ENCODE measurements at places on chromosomes 4 and X.

- no peak for DNase-seq
These were observed 116.4 kb downstream of the ANAPC4 start for GRCh38 chr4:25493466-25493865.

- DNase-seq: no peak
These were observed 72.8 kb downstream of the GRXCR1 start for GRCh38 chr4:42965326-42965725.

DNA sequence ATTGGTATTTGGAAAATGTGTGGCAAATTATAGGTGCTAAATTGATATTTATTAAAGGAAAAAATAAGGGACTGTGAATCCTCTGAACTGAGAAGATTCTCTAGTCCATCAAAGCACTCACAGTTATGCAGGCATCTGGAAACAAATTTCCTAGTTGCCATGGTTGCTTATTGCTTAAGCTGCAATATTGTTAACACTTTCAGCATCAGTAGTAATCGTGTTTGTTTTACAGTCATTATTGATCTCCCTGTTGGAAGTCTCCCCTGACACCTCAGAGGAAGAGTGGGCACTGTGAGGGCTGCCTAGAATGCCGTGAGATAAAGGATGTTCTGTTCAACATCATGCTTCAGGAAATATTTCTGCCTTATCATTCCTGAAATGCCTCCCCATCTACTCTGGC lies 2004.3 kb upstream of the ADGRL3 start:
- DNase-seq: no peak

DNA sequence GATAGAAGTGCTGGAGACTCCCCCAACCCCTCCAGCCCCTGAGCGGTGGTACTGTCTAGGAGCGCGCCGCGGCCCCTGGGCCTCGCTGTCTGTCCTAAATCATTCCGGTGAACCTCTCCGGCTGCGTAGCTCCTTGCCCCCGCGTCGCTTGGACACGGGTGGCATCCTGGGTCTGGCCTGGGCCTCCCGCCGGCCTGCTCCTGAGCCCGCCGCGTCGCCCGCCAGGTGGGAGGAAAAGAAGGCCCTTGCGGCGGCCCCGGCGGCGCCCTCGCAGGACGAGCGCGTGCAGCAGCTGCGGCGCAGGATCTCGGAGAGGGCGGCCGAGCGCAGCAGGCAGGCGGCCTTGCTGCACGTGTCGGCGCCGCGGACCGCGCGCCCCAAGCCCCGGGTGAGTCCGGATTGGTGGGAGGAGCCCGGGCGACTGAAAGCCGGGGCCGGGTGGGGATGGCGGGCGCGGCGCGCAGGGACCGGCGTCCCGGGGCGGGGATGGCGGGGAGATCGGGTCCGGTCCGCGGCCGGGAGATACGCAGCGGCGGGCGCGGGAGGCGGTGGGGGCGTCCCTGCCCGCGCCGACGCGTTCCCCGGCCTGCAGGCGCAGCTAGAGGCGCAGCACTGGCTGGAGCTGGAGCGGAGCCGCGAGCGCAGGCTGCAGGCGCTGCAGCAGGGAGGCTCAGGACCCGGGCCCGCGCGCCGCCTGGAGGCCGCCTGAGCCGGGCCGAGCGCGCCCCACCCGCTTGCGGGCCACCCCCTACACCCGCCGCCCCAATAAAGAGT lies 6.5 kb upstream of the RNF4 start:
- DNase-seq: peak; percentile 69

DNA sequence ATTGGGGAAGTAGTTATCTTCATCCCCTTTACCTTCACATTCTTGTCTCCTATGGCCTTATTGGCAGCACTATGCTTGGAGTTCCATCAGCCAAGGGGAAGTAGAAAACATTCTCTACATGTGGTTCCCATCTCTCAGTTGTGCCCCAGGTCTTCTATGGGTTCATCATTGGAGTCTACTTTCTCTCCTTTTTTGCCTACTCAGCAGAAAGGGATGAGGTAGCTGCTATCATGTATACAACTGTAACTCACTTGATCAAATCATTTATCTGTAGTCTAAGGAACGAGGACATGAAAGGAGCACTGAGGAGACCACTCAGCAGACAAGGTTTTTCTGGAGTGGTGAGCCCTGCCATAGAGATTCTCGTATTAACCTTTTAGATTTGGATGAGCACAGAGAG lies 119.0 kb upstream of the OR13H1 start:
- DNase-seq: no peak

GRCh38 chr4:109131559-109131958 lies 170.9 kb downstream of the COL25A1 start:
- DNase-seq: no peak

- no peak for DNase-seq
These were observed 73.3 kb downstream of the TASL start for GRCh38 chrX:30504309-30504708.

DNA sequence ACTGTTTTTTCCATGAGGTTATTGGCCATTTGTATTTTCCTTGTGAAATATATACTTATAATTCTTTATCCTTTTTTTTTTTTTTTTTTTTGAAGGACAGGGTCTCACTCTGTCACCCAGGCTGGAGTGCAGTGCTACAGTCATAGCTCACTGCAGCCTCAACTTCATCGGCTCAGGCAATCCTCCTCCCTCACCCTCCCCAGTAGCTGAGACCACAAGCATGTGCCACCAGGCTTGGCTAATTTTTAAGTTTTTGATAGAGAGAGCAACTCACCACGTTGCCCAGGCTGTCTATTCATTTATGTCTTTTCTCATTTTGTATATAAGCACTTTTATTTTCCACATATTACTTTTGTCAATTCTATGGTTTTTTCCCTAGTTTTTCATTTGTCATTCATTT lies 16.8 kb downstream of the RBPJ start:
- no peak for DNase-seq

GRCh38 chrX:128504496-128504895 lies 452.3 kb upstream of the ACTRT1 start:
- DNase-seq: no peak

DNA sequence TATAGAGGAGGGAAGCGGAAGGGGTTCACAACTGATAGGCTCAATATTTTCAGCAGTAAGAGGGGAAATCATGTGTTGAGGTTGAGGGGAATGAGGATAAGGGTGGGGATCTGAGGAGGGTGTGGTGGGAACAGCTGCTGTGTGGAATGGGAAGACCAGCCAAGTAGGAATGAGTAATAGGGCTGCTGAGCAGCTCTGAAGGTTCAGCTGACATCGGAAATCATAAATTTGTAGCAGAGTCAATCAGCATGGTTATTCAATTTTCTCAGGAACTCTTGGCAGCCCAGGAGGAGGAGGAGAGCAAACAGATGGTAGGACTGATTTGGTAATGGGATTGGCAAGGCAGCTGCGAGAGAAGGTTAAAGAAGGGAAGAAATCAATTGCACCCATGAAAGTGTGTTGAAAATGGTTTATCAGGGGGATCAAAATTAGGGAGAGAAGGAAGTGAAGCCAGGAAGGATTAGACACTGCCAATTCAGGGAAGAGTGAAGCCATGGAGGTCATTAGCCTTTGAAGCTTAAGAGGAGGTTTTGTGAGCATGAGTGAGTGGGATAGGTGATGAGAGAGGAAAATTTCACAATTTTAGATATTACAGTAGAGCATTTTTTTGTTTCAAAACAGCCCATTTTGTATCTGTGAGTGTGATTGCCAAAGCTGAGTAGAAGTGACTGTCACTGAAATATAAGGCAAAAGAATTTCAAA lies 82.6 kb downstream of the PCDH7 start:
- DNase-seq: peak; percentile 40

DNA sequence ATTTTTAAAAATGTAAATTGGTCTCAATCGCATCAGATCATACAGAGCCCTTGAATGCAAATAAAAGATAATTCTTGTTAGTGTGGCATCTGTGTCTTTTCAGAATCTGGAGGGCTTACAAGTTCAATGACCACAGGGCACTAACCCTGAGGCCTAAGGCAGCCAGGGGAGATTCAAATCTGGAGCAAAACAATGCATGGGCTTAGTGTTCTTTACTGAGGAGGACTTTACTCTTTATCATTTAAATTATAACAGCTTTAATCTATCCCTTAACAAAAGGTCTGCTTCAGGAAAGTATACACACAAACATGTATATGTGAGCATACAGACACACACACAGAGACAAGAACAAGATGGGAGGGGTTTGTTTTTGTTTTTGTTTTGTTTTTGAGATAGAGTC lies 51.0 kb upstream of the NSUN7 start:
- no peak for DNase-seq

DNA sequence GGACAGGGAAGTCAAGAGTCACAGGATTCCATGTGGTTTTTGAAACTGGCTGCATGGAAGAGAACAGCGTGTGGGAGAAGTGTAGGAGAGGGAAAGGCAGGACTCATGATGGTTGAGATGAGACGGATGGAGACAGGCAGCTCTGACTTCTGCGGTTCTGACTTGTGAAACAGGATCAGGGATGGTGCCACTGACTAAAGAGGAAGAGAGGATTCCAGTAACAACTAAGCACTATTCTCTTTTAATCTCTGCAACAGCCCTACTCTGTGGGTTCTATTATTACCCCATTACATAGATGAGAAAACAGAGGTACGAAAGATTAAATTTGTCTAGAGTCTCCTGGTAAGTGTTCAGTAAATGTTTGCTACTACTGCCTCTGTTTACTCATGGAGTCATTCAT lies 156.3 kb downstream of the CBR4 start:
- DNase-seq: no peak

DNA sequence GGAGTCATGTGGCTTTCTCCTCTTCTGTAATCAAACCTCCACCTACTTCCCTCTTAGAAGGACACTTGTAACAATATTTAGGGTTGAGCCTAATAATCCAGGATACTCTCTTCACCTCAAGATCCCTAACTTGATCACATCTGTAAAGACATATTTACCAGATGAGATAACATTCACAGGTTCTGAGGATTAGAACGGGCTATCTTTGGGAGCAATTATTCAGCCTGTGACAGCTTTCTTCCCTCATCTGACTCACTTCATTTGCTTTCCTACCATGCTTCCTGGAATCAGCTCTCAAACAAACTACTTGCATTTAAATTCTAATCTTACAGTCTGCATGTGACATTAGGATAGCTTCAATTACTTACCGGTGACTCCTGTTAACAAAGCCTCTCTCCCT lies 133.5 kb upstream of the NDST3 start:
- DNase-seq: no peak

DNA sequence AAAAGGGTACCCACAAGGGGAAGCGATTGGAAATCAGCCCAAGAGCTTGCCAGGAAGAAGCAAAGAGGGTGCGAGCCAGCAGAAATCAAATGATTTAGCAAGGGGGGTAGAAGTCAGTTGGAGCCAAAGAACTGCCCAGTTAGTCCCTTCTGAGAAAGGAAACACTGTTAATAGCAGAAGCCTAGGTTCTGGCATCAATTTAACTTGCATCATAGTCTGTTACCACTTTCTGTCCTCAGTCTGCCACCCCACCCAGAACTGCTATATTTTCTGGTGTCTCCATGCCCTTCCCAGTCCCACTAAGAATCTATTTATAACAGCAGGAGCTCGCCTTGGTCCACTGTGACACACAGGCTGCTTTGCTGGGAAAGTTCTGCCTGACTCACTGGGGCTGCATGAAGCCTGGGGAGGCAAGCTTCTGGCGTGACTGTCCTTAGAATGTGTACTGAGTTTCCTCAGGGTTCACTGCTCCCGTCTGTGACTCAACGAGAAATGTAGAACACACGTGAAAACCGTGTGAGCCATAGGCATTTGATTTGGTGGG lies 157.8 kb upstream of the TTC29 start:
- DNase-seq: no peak

DNA sequence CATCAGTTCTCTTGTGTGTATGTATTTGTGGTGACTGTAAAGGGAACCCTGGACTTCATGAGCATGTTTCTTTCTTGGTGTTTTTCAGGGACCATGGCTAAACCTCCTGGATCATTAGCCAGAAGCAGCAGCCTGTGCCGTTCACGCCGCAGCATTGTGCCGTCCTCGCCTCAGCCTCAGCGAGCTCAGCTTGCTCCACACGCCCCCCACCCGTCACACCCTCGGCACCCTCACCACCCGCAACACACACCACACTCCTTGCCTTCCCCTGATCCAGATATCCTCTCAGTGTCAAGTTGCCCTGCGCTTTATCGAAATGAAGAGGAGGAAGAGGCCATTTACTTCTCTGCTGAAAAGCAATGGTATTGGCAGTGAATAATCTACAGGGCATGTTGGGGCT lies 157.0 kb downstream of the STIM2 start:
- no peak for DNase-seq

GRCh38 chrX:76148753-76149152 lies 24.1 kb upstream of the PBDC1 start:
- no peak for DNase-seq

DNA sequence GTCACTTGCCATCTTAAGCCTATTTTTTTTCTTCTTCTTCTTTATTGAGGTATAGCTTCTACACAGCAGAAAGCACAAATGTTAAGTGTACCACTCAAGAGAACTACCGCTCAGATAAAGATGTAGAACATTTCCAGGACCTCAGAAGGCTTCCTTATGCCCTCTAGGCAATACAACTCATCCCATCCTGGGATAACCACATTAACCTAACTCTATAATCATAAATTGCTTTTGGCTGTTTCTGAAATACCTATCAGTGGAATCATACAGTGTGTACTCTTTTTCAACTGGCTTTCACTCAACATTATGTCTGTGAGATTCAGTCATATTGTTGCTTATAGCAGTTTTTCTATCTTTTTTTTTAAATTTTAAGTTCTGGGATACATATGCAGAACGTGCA lies 51.7 kb downstream of the ARFIP1 start:
- no peak for DNase-seq

DNA sequence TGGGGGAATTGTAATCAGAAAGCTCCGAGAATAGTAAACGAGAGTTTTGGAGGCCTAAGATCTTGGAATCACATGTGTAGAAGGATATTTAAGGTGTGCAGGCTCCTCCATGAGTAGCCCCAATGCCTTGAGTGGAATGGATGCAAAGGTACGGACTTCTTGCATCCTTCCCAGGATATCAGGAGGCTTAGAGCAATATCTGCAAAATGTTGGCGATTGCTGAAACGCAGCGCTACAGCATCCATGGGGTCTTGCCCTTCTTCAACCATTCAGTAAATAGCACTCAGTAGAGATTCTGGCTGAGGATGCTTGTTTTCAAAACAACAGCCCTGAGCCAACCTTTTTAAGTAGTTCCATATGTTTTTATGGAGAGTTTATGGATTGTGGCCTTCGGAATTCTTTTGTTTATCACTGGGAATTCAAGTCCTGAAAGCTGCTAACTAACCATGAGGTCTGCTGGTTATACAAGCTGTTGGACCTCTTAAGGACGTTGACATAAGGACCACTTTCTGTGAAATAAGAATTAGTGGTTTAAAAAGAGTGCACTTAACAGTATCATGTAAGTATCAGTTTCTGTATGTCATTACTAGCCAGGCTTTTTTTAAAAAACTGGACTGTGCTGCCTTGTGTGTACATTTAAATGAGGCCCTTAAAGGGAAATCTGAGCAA lies 228.8 kb upstream of the PGRMC2 start:
- DNase-seq: no peak

DNA sequence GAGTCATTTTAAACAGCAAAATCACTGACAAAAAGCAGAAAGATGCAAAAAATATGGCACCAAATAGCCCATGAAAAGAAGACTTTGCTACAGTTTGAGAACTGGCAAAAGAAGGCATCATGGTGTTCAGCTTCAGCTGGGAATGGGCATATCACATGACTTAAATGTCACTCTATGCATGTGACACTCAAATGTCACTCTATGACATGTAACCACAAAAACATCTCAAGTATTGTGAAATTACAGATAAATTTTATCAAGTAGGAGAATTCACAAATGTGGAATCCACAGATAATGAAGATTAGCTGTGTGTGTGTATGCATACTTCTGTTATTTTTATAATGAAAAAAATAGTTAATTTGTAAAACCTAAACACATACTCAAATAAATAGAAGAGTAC lies 81.9 kb downstream of the ATP10D start:
- no peak for DNase-seq

Data from HTR-8/SVneo (cell line).